ENCODE measurements at places on chromosomes 7 and 10. TPM values are rescaled to one million over a fixed set of nuclear protein-coding genes. Genes with fewer than 3 reads are reported as not detected.

The GPR15LG gene
- 0.37 TPM for total RNA-seq

DNA sequence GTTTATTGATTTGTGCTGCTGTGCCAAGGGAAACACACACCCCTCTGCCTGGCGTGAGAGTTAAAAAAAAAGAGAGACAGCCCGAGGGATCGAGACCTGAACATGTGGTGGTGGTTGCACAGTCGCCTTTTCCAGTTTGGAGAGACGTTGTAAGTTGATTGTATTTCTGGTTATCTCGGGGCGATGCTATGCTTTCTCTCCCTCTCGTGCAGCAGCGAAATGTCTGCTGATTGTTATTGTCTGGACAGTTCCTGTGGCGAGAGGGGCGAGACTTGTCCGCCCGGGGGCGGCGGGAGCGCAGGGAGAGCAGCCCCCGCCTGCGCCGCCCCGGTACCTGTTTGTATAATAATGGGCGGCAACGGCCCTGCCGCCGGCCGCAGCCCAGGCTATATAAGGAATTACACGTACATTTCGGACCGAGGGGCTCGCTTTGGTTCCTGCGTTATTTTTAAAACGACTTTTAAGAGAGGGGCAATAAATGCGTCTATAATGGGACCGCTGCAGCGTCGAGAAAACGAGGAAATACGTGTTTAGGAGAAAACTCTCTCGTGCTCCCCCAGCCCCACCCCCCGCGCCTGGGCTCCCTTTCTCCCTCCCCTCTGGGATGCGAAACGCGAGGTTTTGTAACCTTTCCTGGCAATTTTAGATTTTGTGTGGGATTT, 1.7 kb downstream of the ZEB1 start:
- DNase-seq = peak; percentile 86

DNA sequence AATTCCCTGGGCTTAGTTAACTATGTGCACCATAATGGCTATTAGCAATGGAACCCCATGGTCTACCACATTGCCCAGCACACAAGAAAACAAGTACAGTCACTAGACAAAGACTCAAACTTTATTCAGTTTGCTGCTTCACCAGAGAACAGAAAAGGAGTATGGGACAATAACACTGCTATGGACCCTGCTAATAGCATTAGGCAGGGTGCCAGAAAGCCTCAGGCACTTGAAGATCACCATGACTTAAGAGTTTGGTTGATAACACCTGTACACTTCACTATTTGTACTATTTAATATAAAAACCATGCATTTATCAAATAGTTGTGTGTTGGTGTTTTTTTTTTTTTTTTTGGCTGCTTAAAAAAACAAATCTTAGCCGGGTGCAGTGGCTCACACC, 159.6 kb downstream of the KMT2E start:
- DNase-seq = no peak

DNA sequence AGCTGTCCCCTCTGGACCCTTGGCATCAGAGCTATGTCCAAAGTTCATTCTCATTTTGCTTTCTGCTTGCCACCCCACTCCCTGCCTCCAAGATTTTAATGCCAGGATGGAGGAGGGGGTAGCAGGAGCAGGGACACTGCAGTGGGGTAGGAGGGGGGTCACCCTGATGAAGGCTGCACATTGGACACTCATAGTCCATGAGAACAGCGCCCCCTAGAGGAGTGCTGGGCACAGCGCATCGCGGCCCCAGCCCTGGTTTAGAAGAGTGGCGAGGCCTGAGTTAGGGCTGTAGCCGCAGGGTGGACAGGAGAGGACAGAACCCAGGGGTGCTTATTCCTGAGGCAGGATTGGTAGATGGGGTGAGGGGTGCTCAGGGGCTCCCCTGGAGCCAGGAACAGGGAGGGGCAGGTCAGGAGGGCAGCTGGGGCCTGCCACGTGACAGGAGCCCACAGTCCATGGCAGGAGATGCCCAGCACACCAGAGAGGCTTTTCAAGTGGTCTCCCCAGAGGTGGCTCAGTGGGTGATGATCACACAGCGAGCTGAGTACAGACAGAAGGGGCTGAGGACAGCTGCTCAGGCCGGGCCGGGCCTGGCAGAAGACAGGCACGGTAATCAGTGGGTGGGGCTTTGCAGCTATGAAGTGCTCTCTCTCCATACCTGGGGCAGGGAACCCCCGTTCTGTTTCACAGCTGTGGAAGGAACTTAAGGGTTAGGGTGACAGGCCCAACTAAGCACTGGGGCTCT, 71.4 kb downstream of the NEURL1 start:
- DNase-seq = peak; percentile 70

GRCh38 chr7:105808703-105809590, 67.5 kb downstream of the ATXN7L1 start:
- peak; percentile 55 for DNase-seq

- DNase-seq = no peak
These were observed 15.5 kb downstream of the ZNF487 start for GRCh38 chr10:43452356-43452914.

DNA sequence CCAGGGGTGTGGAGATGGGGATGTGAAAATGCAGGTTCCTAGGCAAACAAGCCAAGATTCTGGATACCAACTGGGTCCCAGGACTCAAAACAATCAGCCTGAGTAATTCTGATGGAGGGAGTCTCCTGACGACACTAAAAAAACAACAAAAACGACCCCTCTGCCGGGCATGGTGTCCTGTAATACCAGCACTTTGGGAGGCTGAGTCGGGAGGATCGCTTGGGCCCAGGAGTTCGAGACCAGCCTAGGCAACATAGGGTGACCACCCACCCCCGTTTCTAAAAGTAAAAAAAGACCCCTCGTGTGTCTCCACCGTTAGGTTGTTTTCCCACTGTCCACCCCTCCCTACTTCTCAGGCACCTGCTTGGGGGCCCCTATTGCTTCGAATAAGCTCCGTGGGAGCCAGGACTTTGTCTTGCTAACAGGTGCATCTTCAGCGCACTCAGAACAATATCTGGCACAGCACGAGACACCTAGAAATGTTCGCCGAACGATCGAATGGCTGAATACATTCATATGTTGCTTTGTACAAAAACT, 743 bp upstream of the NRF1 start:
- no peak for DNase-seq

The HDAC9 gene
- total RNA-seq = 14.2 TPM

DNA sequence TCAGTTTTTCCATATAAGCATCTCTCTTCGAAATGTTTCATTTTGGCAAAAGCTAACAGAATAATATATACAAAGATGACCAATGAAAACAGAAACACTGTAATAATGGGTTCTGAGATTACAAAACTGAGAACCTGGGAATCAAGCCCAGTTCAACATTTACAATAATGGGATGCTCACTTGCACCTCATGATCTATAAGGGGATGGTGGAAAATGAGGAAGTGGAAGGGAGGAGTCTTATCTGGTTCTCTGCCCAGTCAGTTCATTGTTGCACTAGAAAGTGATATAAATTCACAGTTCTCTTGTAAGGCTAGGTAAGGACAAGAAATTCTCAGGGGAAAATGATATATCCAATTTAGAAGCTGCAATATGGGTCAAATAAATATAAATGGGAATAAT, 31.7 kb upstream of the RHOBTB1 start:
- DNase-seq = no peak

DNA sequence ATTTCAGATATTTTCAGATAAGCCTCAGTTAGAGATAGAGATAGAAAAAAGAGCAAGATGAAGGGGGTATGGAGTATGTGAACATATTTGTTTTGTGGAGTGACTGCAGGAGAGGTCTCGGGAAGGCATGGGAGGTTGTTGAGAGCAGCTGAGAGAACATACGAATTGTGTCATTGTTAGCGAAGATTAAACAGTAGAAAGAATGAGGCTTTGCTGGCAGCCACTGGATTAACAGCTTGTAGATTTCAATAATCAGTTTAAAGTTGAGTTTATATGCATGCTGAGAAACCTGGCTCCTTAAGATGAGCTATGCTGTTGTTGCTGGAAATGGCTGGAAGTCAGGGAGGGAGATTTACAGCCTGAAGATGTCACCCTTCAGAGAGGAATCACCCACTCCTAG, 100.9 kb upstream of the SORCS3 start:
- no peak for DNase-seq

The PON1 gene
- 1.0 TPM for total RNA-seq

- DNase-seq = no peak
These were observed 215.7 kb downstream of the TNS3 start for GRCh38 chr7:47366211-47366610.

DNA sequence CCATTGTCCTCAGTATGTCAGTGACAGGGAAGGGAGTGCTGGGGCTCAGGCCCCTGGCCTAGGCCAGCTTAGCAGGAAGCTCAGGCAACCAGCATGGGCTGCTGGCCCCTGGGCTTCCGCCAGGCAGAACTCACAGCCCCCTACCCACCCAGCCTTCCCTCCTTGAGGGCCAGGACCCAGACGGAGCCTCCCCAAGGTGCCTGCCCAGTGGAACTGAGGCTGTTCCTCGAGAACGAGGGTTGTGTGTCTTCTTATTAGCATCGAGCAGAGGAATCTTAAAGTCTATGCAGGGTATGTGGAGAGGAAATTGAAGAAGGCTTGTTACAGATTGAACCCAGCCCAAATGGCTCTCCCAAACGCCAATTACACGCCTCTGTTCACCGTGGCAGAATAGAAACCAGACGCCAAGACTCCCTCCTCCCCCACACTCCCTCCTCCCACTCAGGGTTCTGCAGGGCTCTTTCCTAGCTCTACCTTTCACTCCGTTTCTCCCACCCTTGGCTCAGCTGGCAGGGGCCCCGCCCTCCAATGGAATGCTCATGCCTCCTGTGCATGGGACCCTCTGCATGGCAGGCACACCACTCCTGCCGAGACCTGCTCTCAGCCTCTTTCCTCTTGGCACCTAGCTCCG, 134.4 kb downstream of the ZMIZ1 start:
- no peak for DNase-seq

GRCh38 chr10:5040781-5041470, 37.3 kb upstream of the AKR1C2 start:
- no peak for DNase-seq

The DPYSL4 gene
- total RNA-seq = not detected

All from upper lobe of left lung (tissue), 6 donors.